ENCODE measurements at places on chromosomes 5 and 9. TPM values are rescaled to one million over a fixed set of nuclear protein-coding genes. Genes with fewer than 3 reads are reported as not detected.

DNA sequence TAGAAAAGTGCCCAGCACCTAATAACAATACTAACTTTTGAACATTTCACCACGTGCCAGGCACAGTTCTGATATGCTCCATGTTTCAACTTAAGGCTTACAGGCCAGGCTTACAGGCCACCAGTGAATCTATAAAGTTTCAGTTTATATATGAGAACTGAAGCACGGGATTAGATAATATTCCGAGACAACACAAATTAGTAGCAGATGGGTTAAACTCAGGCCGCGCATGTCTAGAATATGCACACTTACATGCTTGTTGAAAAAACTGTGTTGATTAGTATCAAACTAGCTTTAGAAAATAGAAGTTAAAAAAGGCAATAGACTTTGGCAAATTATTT lies 587.9 kb downstream of the MTRR start:
- no peak for DNase-seq

- DNase-seq: peak; percentile 37
Measured at GRCh38 chr5:36878392-36879082, 2.0 kb downstream of the NIPBL start.

DNA sequence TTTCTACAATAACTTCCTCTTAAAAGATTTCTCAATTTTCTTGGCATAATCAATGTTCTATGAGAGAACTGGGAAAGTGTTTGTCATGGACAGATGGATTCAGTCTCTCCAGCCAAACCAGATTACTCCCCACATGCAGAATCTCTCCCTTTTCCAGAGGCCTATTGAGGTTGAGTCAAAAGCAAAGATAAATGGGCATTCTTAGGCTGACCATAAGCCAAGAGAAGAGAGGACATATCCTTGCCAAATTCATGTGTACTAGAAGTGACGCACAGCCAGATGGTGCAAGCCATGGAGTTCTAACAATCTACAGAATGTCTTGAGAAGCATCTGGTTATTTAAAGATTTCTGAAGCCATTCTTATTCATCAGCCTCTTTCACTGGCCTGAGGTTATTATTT lies 2115.0 kb downstream of the MAT2B start:
- no peak for DNase-seq

- DNase-seq: no peak
Measured at GRCh38 chr5:66306105-66306843, 162.2 kb downstream of the SREK1 start.

DNA sequence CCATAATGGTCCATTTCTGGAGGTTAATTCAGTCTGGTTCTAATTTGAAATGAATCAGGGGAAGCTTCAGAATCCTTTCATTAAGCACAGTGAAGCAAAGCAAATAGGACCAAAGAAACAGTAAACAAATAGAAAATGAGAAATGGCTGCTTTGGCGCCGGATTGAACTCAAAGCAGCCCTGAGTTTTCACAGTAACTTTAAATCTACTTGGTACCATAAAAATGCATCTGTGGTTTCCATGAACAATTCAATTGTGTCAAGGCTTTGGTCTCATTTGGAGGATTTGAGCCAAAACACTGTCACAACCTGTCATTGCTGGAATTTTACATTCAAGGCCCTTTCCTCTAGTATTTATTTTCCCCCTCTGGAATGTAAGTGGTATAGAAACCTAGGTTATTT lies 25.9 kb upstream of the DAPK1 start:
- no peak for DNase-seq

The MACIR gene
- 4.8 TPM for total RNA-seq

GRCh38 chr5:64330728-64331231 lies 165.1 kb downstream of the RNF180 start:
- DNase-seq: no peak

DNA sequence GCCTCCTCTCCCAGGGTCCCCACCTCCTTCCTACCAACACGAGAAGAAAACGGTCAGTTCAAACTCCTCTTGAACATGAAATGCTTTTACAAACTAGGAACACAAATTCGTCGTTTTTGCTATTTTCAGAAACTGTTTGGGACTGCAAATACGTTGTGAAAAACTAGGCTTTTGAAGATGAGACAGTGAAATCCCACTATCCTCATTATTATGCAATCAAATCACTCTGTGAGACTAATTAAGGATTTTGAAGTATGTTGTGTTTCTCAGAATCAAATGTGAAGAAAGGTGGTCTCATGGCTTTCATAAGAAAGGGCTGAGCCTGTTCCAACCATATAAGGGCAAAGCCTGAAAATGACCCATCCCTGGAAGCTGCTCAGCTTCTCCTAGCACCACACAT lies 33.2 kb downstream of the CDH6 start:
- no peak for DNase-seq

The TAS2R1 gene
- not detected for total RNA-seq

DNA sequence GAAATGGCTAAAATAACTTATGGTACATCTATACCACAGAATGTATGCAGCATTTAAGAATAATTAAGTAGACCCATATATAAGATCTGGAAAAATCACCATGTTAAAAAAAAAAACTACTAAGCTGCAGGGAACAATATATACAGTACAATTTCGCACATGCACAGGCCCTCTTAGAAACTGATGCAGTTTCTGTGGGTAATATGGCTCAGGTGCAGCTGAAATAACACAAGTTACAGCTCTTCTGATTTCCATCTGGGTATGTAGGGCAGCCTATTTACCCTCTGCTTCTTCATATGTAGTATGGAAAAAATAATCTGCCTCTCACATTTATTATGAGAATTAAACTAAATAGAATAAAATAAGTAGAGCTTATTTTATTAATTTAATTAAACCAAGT lies 82.9 kb downstream of the YIPF5 start:
- DNase-seq: no peak

DNA sequence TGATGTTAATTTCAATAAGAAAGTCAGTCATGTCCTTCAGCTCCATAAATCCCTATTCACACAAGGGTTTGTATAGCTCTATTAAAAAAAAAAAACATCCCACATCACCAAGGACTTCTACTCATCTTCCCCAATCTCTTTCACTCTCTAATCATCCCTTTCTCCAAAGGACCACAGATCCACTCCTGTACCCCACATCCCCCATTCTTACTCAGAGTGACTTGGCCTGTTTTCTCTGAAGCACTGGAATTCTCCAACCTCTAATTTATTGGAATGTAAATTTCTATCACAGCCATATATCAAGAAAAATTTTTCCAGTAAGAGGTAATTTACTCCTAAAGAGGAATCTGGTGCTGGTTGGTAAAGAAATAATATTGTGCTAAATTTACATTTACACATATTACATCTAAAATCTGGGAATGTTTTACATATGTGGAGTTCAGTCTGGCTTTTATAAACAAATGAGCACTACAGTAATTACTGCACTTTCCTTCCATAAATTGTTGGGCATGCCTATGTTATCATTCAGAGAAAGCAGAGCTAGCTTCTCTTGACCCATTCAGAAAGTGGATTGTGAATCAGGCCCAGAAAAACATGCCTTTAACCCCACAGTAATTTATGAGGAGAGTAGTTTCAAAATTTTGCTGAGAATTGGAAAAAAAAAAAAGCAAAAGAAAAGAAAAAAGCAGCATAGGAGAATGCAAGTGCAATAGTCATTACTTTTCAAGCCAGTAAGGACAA lies 399.5 kb upstream of the TNC start:
- no peak for DNase-seq
